Right hindlimb (tissue), 1 donor: ENCODE measurements at places on chromosomes 5 and 9.

DNA sequence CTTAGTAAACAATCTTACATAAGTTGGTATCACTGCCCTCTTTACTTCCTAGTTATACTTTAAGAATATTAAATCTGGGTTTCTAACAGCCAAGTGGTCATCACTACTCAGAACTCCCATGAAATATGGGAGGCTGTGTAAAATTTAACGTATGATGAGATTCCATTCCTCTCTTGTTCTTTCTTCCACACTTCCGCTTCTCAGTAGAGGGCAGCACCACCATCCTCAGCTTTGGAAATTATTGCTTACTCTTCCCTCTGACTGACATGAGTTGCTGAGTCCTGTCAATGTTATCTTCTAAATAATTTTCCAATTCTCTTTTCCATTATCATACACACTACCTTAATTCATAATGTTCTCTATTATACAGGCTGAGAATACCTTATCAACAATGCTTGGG is 194.0 kb downstream of the RFX3 start:
- DNase-seq = no peak

DNA sequence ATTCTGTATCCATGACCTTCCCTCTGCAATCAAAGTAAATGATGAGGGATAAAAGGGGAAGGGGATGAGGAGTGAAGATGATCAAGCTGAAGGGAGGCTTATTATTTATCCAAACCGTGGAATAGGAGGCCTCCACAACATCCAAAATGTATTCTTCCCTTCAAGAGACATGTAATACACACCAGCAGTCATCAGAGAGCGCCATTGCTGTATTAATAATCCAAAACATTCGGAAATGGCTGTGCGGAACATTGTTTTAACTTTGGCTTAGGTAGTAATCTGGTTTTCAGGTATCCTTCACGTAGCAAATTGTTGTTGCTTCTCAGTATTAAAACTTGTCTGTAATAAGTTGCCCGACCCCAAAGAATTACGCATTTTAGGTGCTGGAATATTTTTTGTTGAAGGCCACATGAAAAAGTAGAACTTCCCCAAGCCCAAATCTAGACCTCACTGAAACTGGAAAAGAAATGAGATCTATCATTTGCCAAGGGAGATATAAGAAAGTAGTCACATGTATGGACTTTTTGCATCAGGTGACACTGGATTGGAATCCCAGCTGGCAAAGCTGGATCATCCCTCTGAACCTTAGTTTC is 2.6 kb upstream of the BOD1 start:
- DNase-seq = peak; percentile 48

GRCh38 chr5:153584960-153585359 is 94.5 kb downstream of the GRIA1 start:
- no peak for DNase-seq

GRCh38 chr9:88936132-88936531 is 55.1 kb upstream of the S1PR3 start:
- DNase-seq = no peak

- no peak for DNase-seq
These were observed 1516.4 kb downstream of the EFNA5 start for GRCh38 chr5:106154280-106154716.

GRCh38 chr5:81980598-81981260 is 8.9 kb downstream of the ATG10 start:
- DNase-seq = no peak

DNA sequence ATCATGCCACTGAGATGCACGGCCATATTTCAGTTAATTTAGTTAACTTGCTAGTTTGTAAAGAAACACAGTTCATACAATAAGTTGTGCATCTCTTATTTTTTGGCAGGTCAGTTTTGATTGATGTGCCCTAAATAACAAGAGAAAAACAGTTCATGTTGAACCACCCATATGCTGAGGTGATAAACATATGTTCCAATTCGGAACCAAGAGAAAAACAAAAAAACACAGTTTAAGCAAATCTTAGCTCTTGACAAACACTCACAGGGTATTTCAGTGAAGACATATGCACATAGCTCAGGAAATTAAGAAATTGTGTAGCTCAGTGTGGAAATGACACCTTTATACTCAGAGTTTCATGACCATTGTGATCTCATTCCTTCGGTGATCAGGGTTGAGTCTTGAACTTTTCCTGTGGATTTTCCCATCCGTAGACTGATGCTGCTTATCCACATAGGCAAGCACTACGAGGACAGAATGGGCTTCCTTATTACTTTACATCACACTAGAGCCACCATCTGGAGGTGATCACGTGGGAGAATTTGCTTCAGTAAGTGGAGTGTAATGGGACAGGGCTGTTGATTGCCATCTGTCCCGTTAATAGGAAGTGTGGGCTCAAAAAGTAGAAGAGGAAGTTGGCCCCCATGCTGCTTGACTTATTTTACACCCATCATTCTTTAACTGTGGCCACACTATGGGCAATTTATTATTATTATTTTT is 773.0 kb downstream of the MTRR start:
- DNase-seq = no peak

- no peak for DNase-seq
These were observed 31.5 kb downstream of the SLC44A1 start for GRCh38 chr9:105275938-105276337.

DNA sequence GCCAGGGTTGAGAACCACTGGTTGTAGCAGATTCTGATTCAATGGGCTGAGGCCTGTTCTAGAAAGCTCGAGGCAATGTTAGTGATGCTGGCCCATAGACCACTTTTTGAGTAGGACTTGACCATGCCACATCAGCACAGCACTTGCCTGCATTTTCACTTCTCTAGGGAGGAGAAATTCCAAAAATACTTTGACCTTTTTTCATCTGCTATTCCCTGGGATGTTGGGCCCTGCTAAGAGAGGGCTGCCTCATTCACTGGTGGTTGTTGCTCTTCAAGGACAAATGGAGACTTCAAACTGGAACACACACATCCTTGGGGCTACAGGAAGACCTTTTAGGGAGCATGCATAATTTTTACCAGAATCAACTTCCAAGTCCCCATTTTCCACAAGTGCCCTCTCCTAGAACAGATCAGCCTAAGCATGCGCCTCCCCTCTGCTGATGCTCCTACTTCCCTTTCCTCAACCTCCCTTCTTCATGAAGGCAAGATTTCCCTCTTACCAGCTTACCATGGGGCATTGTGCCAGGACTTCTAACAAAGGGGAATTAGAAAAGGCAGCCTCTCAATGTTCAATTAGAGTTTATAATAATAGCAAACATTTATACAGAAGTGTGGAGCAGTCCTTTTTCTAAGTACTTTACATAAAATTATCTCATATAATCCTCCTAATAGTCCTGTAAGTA is 12.7 kb upstream of the TGFBI start:
- DNase-seq = no peak

DNA sequence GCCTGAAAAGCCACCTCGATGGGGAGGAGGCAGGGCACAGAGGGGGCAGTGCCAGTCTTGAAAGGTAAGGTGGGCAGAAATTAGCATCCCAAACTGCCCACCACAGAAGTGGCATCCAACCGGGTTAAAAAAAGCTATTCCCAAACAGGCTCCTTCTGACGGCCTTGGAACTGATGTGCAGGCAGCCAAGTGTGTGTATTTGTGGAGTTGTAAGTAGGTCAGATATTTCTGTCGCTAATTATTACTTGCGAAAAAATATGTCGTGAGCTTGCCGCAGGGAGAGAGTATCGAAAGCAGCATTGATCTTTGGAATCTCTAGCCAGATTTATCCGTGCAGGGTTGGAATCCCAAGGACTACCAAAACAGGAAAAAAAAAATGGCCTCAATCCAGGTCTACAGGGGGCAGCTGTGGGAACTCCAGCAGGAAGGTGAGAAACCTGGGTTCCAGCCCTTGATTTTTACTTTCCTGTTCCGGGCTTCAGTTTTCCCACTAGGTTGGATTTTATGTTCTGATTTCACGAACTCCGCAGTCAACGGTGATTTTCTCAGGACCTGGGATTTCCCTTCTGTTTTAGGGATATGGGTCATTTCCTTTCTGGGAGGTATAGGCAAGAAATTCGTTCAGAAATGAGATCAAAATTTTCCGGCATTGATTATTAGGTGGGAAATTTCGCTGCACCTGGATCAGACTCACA is 200.8 kb downstream of the RGS3 start:
- DNase-seq = peak; percentile 2

DNA sequence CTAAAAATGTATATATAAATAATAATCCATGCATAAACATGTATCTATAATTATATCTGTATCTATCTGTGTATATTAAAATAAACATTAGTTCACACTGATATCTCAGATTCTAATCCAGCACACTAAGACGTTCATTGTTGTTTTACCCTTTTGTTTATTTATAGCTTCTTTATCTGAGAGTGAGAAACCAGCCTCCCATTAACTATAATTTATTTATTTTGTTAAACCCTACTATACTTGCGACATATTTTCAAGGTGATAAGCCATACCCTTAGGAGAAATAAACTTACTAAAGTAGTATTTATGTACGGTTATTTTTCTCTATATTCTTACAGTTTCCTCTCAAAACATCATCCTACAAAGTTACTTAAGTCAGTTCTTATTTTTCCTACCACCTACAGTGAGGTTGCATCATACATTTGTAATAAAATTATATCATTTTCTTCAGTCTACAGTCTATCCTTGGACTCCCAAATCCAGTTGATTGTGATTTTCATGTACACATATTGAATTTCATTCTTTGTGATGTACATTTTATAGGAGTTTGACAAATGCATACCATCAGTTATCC is 726.4 kb upstream of the FAM174A start:
- DNase-seq = no peak

- no peak for DNase-seq
These were observed 9.6 kb downstream of the LAMC3 start for GRCh38 chr9:131018621-131019020.

- no peak for DNase-seq
These were observed 265.7 kb upstream of the KLF4 start for GRCh38 chr9:107755246-107755645.

- no peak for DNase-seq
These were observed 136.2 kb downstream of the CFAP90 start for GRCh38 chr5:7714697-7715096.

DNA sequence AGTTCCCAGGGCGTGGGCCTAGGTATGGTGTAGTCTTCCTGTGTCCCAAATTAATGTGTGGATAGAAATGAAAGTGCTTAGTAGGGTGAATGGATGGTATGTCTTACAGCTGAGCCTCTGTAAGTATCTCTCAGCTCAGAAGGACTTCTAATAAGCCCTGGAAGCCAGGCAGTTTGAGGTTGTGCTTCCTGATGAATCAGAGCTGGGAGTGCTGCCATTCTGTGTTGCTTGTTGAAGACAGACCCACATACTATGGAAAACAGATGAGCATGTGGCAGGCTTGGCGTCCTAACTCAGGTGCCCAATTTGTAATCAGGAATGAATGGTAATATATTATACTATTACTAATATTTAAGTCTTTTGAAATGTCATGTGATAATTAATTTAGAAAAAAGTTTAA is 69.8 kb downstream of the CMYA5 start:
- peak; percentile 35 for DNase-seq

- peak; percentile 85 for DNase-seq
These were observed 143.6 kb downstream of the BNC2 start for GRCh38 chr9:16726718-16727451.
